Mesothelial cell of epicardium (in vitro differentiated cells): ENCODE measurements at places on chromosomes 11 and 22.

GRCh38 chr11:11848891-11849746 lies 7.3 kb downstream of the USP47 start:
- H3K4me3 ChIP-seq: no peak overlapping the region
- H3K4me1 ChIP-seq: peaks cover 39% of the 10 kb centered on the region
- H3K27ac ChIP-seq: peak overlapping the region; percentile 89
- DNase-seq: no peak

- H3K36me3 ChIP-seq: peaks cover 11% of the 10 kb centered on the region
- no peak overlapping the region for H3K4me3 ChIP-seq
- H3K4me1 ChIP-seq: peaks cover 30% of the 10 kb centered on the region
- no peaks in the 10 kb centered on the region for H3K27me3 ChIP-seq
- no peak for DNase-seq
Observed at GRCh38 chr22:23237201-23237798, 57.0 kb downstream of the BCR start.

- no peak overlapping the region for H3K4me3 ChIP-seq
- DNase-seq: no peak
- peaks cover 28% of the 10 kb centered on the region for H3K36me3 ChIP-seq
- H3K27ac ChIP-seq: no peak overlapping the region
Observed at GRCh38 chr11:2612884-2613571, 86.8 kb downstream of the KCNQ1OT1 start.

DNA sequence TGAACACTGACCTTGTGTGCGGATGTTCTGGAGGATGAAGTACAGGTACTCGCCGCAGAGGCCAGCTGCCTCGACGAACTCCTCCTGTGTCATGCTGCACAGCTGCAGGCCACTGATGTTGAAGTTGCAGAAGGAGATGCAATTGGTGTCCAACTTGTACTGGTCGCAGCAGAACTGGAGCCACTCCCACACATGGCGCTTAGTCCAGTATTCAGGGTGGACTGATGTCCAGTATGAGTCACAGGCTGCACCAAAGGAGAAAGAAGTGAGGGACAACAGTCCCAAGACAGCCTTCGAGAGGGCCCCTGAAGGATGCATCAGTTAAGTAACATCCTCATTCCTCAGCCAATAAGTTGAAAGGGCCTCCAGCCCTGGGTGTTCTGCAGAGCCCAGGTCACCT lies 20.1 kb downstream of the ELF5 start:
- peaks cover 3% of the 10 kb centered on the region for H3K27me3 ChIP-seq
- no peaks in the 10 kb centered on the region for H3K4me1 ChIP-seq
- DNase-seq: no peak
- no peaks in the 10 kb centered on the region for H3K36me3 ChIP-seq

- no peaks in the 10 kb centered on the region for H3K36me3 ChIP-seq
- H3K27me3 ChIP-seq: no peaks in the 10 kb centered on the region
- no peak overlapping the region for H3K4me3 ChIP-seq
- DNase-seq: no peak
- H3K4me1 ChIP-seq: no peaks in the 10 kb centered on the region
Observed at GRCh38 chr11:1168256-1168655, 10.5 kb downstream of the MUC5AC start.

DNA sequence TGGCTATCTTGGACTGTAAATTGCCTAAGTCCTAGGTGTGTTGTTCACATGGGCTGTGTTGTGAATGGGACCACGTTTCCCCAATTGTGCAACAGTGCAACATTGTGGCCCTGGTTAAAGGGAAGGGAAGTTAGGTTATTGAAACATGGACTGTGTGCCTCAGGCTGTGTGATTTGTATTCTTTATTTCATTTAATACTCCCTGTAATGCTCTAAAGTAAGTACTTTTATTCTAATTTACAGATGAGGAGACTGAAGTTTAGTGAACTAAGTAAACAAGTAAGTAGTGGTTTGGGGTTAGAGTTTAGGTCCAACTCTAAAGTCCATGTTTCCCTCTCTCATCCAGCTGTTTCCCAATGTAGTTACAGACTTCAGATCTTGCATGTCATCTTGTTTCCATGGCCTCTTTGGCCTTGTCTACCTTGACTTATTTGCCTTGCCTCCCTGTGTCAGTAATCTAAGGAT lies 77.7 kb downstream of the STIM1 start:
- no peak for DNase-seq
- H3K36me3 ChIP-seq: no peaks in the 10 kb centered on the region
- H3K4me3 ChIP-seq: no peak overlapping the region
- no peaks in the 10 kb centered on the region for H3K27me3 ChIP-seq

GRCh38 chr11:119460582-119460981 lies 37.6 kb upstream of the THY1 start:
- no peak for DNase-seq
- peaks cover 3% of the 10 kb centered on the region for H3K36me3 ChIP-seq
- H3K27ac ChIP-seq: peak overlapping the region; percentile 92

GRCh38 chr11:27094120-27094519 lies 53.5 kb downstream of the BBOX1 start:
- H3K27me3 ChIP-seq: peaks cover 2% of the 10 kb centered on the region
- no peak overlapping the region for H3K27ac ChIP-seq
- H3K4me3 ChIP-seq: no peak overlapping the region
- H3K4me1 ChIP-seq: no peaks in the 10 kb centered on the region

GRCh38 chr11:105315287-105315686 lies 175.7 kb upstream of the CARD18 start:
- no peaks in the 10 kb centered on the region for H3K36me3 ChIP-seq
- peaks cover 4% of the 10 kb centered on the region for H3K4me1 ChIP-seq
- H3K4me3 ChIP-seq: no peak overlapping the region
- H3K27me3 ChIP-seq: no peaks in the 10 kb centered on the region

DNA sequence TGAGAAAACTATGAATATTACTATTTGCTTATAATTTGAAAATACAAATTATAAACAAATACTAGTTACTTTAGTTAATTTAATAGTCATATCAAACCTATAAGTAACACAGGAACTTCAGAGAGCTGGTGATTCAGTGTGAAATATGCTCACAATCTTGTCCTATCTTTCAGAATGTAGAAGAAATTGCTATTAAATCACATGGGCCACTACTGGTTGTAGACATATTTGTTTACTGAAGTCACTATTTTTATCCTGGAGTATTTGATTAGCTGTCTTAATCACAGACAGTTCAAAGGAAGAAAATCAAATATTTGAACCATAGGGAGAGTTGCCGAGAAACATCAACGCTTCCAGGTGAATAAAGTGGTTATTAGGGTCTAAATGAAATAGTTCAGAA lies 187.6 kb upstream of the ANO3 start:
- H3K4me3 ChIP-seq: no peak overlapping the region
- no peaks in the 10 kb centered on the region for H3K36me3 ChIP-seq
- DNase-seq: no peak
- peak overlapping the region; percentile 61 for H3K27ac ChIP-seq

GRCh38 chr11:123173040-123173855 lies 21.8 kb downstream of the CLMP start:
- H3K4me1 ChIP-seq: peaks cover 13% of the 10 kb centered on the region
- H3K27me3 ChIP-seq: peaks cover 4% of the 10 kb centered on the region
- H3K27ac ChIP-seq: peak overlapping the region; percentile 50
- H3K36me3 ChIP-seq: no peaks in the 10 kb centered on the region

DNA sequence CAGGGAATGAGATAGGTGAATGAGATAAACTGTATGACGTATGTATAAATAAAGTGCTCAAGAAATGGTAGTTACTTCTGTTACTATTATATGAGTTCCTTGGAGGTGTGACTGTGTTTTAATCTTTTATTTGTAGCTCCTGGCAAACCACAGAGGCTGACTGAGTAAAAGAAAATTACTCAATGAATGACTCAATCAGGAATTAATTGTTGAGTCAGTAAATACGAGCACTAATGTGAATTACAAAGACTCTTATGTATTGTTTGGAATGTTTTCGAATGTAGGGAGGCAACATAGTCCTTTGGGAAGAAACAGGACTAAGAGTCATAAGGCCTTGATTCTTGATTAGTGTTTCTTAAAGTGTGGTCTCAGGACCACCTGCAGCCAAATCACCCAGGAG lies 51.1 kb upstream of the BLID start:
- peaks cover 14% of the 10 kb centered on the region for H3K4me1 ChIP-seq
- H3K36me3 ChIP-seq: peaks cover 4% of the 10 kb centered on the region
- H3K27me3 ChIP-seq: no peaks in the 10 kb centered on the region
- H3K27ac ChIP-seq: no peak overlapping the region
- DNase-seq: no peak
- H3K4me3 ChIP-seq: no peak overlapping the region

GRCh38 chr22:44297470-44298061 lies 15.2 kb downstream of the SHISAL1 start:
- no peak overlapping the region for H3K27ac ChIP-seq
- H3K4me1 ChIP-seq: no peaks in the 10 kb centered on the region
- H3K36me3 ChIP-seq: peaks cover 2% of the 10 kb centered on the region
- H3K4me3 ChIP-seq: no peak overlapping the region
- H3K27me3 ChIP-seq: peaks cover 16% of the 10 kb centered on the region

- no peaks in the 10 kb centered on the region for H3K36me3 ChIP-seq
- peaks cover 43% of the 10 kb centered on the region for H3K27me3 ChIP-seq
- peaks cover 10% of the 10 kb centered on the region for H3K4me1 ChIP-seq
- no peak for DNase-seq
Observed at GRCh38 chr11:67409261-67409666, 5.4 kb downstream of the TBC1D10C start.

DNA sequence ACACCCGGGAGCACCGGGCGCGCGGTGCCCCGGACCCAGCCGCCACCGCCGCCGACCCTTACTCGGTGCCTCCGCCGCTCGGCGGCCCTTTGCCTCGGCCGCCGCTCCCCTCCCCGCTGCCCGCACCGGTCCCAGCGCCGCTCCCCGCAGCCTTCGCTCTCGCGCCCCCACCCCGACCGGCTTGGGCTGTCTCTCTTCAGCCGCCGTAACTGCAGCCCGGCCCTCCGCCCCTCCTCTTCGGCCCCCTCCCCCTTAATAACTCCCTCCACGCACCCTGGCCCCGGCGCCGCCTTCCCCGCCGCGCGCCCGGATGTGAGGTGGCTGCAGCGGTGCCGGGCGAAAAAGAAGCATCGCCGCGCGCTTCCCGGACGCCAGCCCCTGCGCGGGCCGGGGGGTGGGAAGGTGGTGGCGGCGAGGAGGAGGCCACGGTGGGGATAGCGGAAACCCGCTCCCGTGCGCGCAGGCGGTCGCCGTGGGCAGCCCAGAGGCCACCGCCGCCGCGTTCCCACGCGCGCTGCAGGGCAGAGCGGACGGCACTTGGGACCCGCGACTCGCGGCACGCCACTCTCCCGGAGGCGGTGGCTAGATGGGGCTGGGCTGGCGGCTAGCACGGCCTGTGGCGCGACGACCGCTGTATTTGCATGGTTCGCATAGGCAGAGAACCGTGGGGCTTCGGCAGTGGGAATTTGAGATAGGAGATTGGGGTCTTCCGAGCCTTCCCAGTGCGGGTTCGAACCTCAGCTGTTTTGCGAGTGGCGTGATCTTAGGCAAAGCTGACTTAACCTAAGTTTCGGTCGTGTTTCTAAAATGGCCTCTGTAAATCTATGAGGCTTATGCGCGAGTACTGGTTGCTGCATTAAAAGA lies at the start of gene EIF4ENIF1:
EIF4ENIF1 (minus strand) TSS at position 211 of the 864 bp plus-strand sequence. CDS start 1,124 bp downstream, outside the sequence.
- DNase-seq: peak; percentile 83
- peak within 1 kb of the TSS; percentile 98 for H3K27ac ChIP-seq
- H3K4me1 ChIP-seq: peaks cover 20% of the 10 kb centered on the region
- peak within 1 kb of the TSS; percentile 81 for H3K4me3 ChIP-seq
- H3K36me3 ChIP-seq: peaks cover 10% of the 10 kb centered on the region
- H3K27me3 ChIP-seq: no peaks in the 10 kb centered on the region

DNA sequence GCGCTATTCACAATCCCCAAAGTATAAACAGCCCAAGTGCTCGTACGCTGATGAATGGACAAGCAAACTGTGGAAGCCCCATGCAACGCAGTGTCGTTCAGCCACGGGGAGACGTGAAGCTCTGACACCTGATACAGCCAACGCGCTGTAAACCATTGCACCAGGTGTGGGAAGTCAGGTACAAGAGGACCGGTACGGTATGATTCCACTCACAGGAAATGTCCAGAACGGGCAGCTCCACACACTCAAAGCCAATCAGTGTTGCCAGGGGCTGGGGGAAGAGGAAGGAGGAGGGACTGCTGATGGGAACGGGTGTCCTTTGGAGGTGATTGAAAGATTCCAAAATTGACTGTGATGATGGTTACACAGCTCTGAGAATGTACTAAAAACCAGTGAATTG lies 64.5 kb downstream of the BRD1 start:
- H3K27ac ChIP-seq: no peak overlapping the region
- no peak overlapping the region for H3K4me3 ChIP-seq
- no peak for DNase-seq
- H3K36me3 ChIP-seq: peaks cover 5% of the 10 kb centered on the region

DNA sequence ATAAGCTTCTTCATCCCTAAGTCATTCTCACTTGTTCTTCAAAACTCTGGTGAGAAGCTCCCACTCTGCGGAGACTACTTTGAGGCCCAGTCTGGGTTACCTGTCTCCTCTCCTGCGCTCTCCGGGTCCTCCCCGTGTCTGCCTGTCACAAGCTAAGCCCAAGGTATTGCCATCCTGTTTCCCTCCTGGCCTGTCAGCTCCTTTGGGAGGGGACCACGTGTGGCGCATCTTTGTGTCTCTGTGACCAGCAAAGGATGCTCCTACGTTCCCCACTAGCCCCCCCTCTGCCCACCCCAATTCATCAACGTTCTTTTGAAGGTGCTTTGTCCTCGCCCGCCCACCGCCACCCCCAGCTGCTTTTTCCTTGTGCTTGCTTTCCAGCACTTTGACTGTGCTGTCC lies 31.8 kb upstream of the FBLN1 start:
- H3K36me3 ChIP-seq: peaks cover 5% of the 10 kb centered on the region
- peak overlapping the region; percentile 69 for H3K27ac ChIP-seq
- no peaks in the 10 kb centered on the region for H3K27me3 ChIP-seq
- no peak for DNase-seq
- H3K4me3 ChIP-seq: no peak overlapping the region

DNA sequence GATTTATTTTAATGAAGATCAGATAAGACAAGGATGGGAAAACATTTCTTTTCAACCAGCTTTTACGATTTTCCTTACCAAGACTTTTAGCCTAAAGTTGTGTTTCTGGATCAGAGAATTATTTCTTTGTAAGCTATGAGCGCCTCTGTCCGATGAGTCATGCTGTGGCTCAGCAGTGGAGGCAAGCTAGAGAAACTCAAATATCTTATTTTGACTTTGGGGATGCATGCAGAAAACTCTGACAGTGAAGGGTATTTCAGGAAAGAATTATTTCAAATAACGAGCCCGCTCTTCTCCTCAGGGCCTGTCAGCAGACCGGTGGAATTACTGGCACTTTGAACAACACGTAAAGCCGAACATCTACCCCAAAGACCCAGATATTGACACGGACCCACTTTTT lies 77.9 kb upstream of the OR5AK2 start:
- H3K4me1 ChIP-seq: no peaks in the 10 kb centered on the region
- H3K4me3 ChIP-seq: no peak overlapping the region
- no peak for DNase-seq

DNA sequence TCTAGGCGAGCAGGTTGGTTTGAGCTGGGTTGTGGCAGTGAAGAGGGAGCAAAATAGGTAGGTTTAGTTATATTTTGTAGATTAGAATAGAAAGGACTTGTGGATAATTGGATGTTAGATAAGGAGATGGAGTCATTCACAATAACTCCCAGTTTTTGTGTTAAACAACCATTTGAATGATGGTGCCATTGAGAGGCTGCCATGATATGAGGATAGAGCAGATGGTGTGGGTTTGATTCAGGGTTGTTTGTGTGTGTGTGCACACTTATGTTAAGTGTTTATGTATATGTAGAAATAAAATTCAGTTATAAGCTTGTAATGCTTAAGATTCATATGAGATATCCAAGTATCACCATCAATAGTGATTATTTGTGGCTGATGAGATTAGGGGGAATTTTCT lies 166.6 kb downstream of the NXPE2 start:
- H3K4me1 ChIP-seq: peaks cover 6% of the 10 kb centered on the region
- no peak overlapping the region for H3K27ac ChIP-seq
- no peak overlapping the region for H3K4me3 ChIP-seq
- H3K27me3 ChIP-seq: peaks cover 23% of the 10 kb centered on the region
- no peak for DNase-seq
- H3K36me3 ChIP-seq: no peaks in the 10 kb centered on the region
